ENCODE measurements at places on chromosomes 6 and 20. TPM values are rescaled to one million over a fixed set of nuclear protein-coding genes. Genes with fewer than 3 reads are reported as not detected.

CNR1 gene
- not detected for total RNA-seq

DNA sequence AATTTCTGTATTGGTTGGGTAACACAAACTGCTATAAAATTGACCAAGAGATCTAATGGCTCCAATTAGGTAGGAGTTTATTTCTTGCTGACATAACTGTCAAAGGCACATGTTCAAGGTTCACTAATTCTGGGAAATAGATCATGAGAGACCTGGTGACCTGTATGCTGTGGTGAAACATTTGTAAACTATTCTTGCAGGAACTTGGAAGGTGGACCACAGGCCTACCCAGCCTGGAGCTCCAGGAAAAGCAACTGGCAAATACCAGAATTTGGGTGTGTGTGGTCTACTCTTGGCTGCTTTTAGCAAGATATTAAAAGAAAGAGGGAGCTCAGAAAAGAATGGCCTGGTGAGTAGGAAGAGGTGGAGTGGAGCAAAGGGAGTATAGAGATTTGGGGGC, 184.6 kb downstream of the QKI start:
- DNase-seq: no peak

DNA sequence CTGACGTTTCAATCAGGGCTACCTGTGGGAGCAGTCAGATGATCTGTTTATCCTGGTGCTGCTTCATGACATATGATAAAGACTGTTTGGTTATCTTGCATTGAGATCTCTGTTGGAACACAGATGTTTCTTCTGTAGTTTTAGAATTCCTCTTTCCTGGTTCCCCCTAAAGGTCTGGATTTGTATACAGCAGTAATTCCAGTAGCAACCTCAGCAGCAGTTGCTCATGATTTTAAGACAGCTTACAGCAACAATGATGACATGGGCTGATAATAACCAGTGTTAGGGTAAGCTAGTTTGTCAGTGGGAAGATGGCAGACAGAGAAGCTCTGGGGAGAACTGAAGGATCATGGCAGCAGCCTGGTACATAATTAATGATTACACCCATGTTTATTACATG, 439.4 kb downstream of the PHF3 start:
- no peak for DNase-seq

GRCh38 chr20:20731000-20731944, 18.8 kb upstream of the RALGAPA2 start:
- no peak for DNase-seq

NOTCH4 gene
- total RNA-seq: 1.5 TPM

GRCh38 chr6:11618533-11618932, 81.0 kb downstream of the TMEM170B start:
- DNase-seq: no peak

DNA sequence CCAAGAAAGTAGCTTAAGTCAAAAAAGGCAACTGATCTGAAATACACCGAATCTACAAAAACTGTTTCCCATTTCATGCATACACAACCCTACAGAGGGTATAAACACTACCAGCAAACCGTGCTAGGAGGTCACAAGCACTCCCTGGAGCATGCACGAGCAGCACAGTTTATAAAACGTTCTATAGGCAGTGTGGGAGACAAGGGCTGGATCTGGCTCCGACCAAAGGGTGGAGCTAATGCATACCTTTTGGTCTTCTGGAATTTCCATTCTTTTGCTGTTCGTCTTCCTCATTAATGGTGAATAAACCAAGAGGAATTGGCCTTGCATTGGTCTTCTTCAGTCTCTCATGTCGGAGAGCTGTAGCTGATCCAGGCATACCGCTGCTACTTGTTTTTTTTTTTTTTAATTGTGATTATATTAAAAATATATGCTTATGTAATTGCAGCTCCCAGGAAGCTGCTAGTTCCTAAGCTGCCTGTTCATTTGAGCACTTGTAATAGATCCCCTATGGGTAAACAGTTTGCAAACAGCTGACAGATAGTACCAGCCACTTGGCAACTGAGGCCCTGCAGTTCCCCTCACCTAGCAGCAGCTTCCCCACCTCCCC, 24.5 kb downstream of the MAP7 start:
- no peak for DNase-seq

GRCh38 chr6:105402939-105403935, at the start of gene PREP:
PREP (minus strand) TSS chr6:105403082; CDS start chr6:105402891, 191 bp downstream.
- peak; percentile 68 for DNase-seq

- no peak for DNase-seq
Measured at GRCh38 chr20:45918779-45919537, 7.0 kb upstream of the PLTP start.
